ENCODE measurements at places on chromosomes 16 and 17.

GRCh38 chr17:43634591-43635125 is 27.1 kb downstream of the MEOX1 start:
- DNase-seq, result no peak

DNA sequence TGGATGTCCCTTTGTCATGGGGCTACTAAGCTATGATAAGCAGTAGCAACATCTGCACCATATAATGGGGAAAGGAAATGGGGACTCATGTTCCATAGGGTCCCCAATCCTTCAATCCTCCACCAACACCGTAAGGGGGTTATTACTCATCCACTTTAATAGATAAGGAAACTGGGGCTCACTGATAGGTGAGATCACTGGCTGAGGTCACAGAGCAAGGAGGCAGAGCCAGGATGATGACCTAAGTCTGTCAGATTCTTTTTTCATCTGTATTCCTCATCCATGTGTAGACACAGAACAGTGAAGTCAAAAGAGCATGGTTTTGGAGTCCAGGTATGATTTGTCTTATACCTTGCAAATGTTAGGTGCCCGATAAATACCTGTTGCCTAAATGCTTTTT is 10.5 kb upstream of the ADAMTS18 start:
- DNase-seq, result no peak

GRCh38 chr17:50619489-50619888 is 15.2 kb upstream of the ABCC3 start:
- DNase-seq, result no peak

- DNase-seq, result no peak
These were observed 6.9 kb upstream of the SSTR5 start for GRCh38 chr16:1065469-1066128.

DNA sequence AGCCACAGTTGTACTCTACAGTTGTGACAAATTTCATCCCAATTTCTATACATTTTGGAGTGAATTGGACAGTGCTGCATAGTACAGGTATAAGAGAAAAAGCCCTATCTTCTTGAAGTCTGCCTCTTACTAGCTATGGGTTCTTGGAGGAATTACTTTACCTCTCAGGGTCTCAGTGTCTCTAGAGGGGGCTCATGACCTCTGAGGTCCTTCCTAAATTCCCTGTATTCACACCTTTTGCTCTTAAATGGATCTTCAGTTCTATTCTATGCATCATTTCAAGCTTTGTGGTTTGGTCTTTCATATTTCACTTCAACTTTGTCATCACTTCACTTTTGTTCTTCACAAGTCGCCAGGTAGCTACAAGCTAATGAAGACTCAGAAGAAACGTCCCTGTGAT is 71.2 kb upstream of the ERCC4 start:
- no peak for DNase-seq

DNA sequence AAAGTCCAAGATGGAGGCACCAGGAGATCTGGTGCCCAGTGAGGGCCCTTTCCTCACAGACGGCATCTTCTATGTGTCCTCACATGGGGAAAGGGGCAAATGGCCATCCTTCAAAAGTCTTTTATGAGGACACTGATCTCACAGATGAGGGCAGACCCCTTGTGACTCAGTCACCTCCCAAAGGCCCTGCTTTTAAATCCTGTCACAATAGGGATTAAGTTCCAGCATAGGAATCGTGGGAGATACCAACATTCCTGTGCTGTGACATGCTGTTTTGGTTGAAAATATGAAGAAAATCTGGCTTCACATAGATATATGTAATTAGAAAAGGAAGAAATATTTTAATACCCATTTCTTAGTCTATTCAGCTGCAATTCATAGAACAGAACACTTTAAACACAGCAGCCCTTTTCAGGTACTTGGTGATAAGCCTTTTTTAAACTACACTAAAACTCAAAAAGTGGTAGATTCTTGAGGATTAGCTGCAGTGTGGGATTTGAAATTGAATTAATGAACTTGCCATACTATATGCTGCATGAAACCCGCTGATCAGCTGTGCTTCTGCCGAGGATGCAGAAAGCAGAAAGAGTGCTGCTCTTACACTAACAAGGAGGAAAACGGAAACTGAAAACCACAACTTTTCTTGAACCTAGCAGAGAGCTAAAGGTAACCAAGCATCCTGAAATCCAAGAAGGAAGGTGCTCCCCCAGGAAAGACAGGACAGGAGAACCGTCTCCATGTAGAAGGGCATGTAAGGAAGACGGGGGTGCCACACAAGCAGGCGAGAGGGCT is 32.7 kb downstream of the VPS53 start:
- DNase-seq, result no peak

Data from ecto neural progenitor cell (in vitro differentiated cells).